ENCODE measurements at places on chromosomes 3 and 15. TPM values are rescaled to one million over a fixed set of nuclear protein-coding genes. Genes with fewer than 3 reads are reported as not detected.

DNA sequence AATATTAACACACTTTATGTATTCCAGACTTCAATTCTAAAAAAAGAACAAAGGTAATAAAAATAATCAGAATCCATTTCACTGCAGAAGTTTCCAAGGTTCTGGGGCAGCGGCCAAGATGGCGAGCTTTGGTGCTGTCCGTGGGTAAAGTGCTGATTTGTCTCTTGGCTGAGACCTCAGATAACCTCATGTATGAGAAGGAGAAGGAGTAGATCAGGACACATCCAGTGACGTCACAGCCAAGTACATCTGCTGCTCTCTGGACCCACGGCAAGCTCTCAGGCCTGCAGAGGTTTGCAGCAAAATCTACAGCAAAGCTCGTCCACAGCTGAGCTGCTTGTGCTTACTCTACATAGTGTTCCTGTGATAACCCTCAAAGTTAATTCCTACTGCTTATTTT lies 165.7 kb downstream of the MAGI1 start:
- DNase-seq = no peak

GRCh38 chr3:194272221-194272620 lies 78.9 kb downstream of the CPN2 start:
- DNase-seq = no peak

DNA sequence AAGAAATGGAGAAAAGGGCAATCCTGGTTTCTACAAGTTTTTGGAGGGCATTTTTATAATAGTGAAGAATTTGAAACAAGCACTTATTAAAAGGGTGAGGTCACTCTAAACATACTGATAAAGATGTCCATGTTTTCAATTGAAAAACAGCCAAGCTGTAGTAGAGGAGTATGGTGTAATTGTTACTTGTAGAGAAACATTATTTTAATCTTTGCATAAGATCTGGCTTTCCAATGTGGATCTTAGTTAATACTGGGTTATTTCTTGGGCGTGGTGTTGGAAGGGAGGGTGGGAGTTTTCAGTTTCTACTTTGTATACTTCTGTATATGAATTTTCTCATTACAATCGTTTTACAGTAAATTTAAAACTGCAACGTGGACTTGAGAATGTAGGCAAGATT lies 22.8 kb downstream of the MORF4L1 start:
- DNase-seq = no peak

GRCh38 chr3:17025594-17026139 lies 140.9 kb downstream of the PLCL2 start:
- DNase-seq = no peak

- DNase-seq = no peak
Measured at GRCh38 chr3:11717768-11718636, 74.3 kb upstream of the VGLL4 start.

DNA sequence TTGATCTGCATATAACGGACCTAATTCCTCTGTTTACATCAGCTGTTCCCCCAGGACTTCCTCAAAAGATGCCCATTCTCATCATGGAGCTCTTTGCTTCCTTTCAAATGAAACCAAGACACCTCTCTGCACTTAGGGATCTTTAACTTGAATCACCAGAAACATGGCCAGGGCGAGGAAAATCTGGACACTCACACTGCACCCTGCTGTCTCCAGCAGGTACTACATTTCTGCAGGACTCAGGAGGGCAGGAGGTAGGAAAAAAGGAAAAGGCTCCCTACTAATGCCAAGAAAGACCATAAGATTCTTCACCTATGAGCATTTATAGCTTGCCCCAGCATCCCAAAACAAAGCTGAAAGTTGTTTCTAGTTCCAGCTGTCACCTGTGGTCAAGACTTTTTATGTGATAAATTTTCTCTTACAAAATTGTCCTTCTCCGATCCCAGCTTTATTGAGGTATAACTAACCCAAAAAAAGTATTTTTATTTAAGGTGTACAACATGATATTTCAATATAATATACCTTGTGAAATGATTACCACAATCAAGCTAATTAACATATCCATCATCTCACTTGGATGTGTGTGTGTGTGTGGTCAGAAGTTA lies 87.3 kb upstream of the C15orf61 start:
- DNase-seq = peak; percentile 16

DNA sequence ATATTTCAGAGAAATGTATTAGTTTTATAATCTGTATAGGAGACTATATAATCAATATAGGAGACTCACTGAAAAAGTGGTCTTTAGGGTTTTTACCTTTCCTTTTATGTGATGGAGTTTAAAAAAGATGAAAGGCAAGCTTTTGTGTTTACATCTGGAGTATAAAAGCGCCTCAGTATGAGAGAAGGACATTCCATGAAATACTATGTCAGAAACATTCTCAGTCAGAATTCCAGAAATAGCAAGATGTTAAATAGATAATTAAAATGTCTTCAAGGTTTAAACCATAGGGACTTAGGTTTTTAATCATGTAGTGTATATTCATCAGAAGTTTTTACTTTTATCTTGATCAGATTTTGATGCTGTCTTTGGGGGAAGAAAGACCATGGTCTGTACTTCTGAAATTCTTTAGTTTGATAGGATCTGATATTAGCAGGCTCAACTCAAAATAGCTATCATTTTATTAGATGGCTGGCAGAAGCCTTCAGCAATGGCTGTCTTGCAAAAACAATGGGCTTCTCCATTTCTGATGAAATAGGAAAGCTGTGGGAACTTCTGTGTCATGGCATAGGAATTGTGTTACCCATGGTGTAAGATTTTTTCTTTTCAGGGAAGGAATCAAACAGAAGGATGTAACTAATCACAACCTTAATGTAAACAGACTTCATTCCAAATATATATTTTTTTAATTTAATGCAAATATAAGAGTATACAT lies 209.6 kb upstream of the PLSCR5 start:
- DNase-seq = peak; percentile 3

DNA sequence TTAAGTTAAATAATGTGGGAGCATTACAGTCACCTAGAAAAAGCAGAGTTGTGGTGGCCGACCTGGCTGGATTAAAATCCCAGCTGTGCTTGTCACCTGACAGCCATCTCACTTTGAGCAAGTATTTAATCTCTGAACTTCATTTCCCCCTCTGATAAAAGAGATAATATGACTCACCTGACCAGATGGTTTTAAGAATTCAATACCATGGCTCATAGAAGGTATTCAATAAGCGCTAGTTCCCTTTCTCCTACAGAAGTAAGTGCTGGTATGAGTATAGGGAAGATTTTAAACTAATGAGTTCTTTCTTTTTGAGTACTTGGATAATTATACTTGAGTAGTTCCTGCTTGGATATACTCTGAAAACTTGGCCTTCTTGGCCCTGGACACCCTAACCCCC lies 325.5 kb downstream of the IL5RA start:
- DNase-seq = no peak

DNA sequence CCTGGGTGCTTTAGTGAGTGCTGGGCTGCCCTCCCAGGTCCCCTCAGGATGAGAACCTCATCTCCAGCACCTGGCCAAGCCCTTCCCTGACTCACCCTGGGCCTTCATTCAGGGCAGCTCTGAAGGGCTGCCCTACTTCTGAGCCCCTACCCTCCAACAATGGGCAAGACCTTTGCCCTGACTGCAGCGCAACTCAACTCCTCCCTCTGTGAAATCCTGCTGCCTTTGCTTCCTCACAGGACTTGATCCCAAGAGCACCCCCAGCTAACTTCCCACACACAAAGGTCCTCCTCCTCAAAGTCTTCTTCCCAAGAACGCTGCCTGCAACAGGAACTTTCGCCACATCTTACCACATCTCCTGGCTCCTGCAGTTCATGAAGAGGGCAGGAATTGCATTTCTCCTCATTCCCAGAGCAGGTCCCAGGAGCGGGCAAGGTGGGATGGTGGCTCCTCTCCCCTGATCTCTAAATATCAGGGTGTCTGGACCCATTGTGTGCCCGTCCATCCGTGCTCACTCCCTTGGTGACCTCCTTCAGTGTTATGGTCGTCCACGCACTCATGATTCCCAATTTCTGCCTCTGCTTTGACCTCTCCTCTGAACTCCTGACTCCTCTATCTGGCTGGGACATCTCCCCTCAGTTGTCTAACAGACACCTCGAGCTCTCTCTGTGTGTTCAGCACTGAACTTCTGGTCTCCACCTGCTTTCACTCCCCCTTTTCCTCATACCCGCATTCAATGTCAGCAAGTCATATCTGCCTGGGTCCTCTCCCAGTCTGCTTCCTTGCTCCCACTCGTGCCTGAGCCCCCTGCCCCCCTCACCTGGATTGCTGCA lies 4.5 kb upstream of the SSUH2 start:
- DNase-seq = no peak

- DNase-seq = no peak
Measured at GRCh38 chr15:36659917-36660316, 80.5 kb downstream of the CDIN1 start.

The FEM1B gene
- 46.5 TPM for polyA plus RNA-seq

The FETUB gene
- polyA plus RNA-seq = not detected

The YEATS2 gene
- 34.8 TPM for polyA plus RNA-seq

The CEMIP gene
- polyA plus RNA-seq = 221 TPM

The CAMK1 gene
- 28.7 TPM for polyA plus RNA-seq

The STAB1 gene
- not detected for polyA plus RNA-seq

All from AG04450 (cell line).